ENCODE measurements at places on chromosomes 1 and 21.

DNA sequence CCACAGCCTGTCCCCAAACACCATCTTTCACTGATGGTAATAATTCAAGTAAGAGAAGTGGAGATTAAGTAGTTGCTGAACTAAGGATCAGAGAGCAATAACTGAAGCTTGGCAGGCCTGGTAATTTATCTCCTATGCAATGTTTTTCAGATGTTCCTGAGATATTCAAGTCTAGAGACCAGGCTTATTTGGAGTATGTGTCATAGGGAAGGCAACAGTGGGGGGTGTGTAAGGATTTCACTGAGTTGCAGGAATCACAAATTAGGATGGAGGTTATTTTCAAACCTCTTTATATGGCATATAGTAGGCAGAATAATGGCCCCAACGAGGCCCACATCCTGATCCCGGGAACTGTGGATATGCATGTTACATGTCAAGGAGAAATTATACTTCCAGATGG, 171.7 kb downstream of the KCNJ6 start:
- no peak for DNase-seq

GRCh38 chr1:95731466-95731865, 497.5 kb downstream of the RWDD3 start:
- DNase-seq, result no peak

DNA sequence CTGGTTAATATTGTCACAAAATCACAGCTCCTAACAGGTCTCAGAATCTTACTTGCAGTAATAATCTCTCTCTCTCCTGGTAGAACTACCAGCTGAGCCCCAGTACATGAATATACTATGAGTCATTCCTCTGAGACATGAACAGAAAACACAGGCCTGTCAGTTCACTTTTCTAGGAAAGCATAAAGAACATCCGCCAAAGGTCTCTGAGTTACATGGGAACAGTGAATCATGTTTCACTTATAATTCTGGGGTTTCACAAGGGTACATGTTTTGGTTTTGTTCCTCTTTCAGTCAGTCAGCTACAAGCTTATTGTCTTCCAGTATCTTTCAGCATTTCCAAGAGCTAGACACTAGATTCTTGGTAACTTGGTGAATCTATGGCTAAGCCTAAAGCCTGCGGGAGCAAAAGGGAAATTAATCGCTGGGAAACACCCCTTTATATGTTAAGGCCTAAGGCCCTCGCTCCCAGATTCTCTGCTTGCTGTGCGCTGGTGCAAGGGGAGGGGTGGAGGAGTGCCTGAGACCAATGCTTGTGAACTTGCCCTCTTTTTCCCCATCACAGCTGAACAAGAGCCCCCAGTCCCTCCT, 31.7 kb downstream of the IFNGR2 start:
- peak; percentile 90 for DNase-seq

DNA sequence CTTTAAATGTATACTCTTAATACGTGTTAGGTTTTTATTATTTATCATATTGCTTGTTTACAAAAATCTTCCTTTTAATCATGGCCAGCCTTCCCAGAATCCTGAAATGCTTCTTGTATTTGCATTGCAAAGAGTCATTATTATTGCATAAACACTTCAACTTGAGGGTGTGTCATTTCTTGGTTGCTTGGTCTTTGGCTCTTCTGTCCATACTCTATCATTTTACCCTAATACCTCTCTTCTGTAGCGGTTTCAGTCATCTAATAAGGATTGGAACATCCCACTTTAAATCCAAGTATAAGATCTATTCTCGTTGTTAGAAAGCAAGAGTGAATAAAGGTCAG, 200.6 kb upstream of the CACYBP start:
- DNase-seq, result no peak
